GM23248 (cell line): ENCODE measurements at places on chromosomes 2 and 18.
A peak's percentile ranks its signal among the peaks of the same experiment; 100 is the strongest.

- peak; percentile 21 for DNase-seq
Measured at GRCh38 chr2:171319164-171319810, 114.5 kb downstream of the METTL8 start.

DNA sequence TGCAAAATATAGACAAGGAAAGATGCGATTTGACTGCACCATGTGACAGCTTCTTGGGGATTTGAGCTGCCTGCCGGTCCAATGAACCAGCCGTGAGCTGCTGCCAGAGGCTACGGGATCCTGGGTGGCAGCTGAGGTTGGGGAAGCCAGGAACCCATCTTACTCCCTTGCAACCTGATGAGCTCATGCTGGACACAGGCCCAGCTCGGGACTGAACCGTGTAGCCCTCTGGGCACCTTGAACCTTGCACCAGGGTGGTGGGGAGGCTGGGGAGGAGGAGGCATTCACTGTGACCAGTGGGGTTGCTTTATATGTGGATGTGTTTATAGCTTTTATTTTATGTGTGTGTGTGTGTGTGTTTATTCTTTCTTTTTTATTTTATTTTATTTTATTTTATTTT, 9.1 kb downstream of the ALPI start:
- no peak for DNase-seq

GRCh38 chr2:67246791-67247190, 150.3 kb upstream of the ETAA1 start:
- no peak for DNase-seq

- no peak for DNase-seq
Measured at GRCh38 chr2:51638811-51639210, 606.9 kb upstream of the NRXN1 start.

GRCh38 chr2:135411646-135412045, 119.4 kb downstream of the ZRANB3 start:
- no peak for DNase-seq

- DNase-seq, result peak; percentile 7
Measured at GRCh38 chr2:46143429-46144132, 153.6 kb upstream of the EPAS1 start.

DNA sequence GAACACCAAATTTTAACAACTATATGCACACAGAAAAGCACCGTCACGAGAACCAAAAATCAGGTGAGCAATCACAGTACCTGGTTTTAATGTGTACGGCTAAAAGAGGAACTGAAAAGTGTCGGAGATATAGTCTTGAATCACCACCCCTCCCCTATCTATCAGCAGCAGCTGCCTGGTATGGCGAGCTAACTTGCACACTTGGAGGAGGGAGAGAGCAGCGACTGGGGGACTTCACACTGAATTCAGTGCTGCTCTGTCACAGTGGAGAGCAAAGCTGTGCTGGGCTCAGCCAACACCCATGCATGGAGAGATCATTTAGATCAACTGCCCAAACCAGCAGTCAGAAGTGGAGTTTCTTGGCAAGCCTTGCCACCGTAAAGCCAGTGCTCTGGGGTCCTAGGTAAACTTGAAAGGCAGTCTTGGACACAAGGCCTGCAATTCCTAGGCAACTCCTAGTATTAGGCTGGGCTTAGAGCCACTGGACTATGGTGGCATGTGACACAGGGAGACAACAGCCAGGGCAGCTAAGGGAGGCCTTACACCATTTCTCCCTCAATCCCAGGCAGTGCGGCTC, 89.2 kb upstream of the CD226 start:
- no peak for DNase-seq

GRCh38 chr18:56086176-56086575, 498.2 kb upstream of the TCF4 start:
- DNase-seq, result peak; percentile 21

DNA sequence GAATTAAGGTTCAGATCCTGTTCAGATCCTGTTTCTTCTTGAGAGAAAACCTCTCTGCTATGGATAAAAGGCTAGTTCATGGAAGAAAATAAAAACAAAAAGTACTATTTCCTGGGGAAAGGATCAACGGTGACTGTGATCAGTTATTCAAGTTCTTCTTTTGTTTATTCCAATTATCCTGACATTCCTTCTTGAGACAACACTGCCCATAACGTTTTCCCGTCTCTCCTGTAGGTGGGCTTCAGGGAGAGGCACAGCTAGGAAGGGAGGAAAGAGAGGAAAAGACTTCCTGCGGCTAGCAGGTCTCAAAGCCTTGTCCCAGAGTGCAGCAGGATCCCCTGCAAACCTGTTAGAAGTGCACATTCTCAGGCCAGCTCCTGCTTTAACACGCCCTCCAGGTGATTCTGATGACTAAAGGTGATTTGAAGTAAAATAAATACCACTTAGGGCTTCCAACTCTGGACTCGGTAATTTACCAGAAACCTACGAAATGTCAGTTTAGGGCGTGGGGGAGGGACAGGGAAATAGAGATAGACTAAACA, 4.5 kb upstream of the FHL2 start:
- DNase-seq, result no peak

DNA sequence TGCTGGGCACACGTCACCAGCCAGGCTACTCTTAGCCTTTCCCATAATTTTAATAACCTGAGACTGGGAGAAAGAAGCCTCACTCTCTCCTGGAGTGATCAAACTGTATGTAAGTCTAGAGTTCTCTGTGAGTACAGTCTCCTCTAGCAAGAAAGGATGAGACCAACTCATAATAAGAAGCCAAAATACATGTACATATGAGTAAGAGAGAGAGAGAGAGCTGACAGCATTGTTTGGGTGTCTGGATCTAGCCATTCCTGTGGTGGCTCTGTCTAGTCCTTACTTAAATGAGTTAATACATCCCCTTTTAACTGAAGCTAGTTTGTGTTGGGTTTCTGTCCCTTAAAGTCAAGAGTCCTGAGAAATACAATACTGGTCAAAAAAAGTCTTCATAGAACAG, 26.0 kb upstream of the ANXA4 start:
- peak; percentile 73 for DNase-seq

DNA sequence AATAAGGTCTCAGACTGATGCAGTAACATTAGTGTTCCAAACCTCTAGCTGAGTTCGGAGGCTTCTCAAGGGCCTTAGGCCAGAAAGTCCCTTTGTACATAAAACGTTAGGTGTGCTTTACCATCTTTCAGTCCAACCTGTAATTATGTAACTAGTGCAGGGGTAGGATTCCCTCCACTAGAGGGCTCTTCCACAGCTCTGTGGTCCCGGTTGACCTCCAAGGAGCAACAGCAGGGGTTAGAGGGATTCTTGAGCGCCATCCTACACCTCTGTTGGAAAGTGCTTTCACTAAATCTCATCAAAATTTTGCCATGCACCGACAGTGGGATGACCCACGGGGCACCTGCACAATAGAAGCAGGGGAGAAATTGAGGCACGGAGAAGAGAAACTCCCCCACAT, 155.8 kb upstream of the LRP1B start:
- peak; percentile 1 for DNase-seq

- peak; percentile 87 for DNase-seq
Measured at GRCh38 chr2:205685314-205686055, 3.2 kb downstream of the NRP2 start.

- no peak for DNase-seq
Measured at GRCh38 chr2:112713926-112714325, 6.9 kb upstream of the NT5DC4 start.

DNA sequence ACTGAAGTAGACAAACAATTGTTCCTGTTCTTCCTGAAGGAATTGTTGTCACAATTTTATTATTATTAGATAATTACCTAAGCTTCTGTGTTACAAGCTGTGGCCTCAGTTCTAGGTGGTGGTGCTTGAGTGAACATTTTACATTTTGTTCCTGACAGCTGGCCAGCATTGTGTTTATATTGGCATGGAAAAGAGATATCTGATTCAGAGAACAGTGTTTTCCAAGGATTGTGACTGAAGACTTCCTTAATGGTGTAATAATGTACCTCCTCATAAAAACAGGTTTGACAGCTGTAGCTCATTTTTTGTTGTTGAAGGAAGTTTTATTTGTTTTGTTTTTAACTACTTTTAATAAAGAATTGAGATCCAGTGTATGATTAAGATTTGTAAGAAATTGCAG, 95.2 kb downstream of the EPB41L5 start:
- DNase-seq, result peak; percentile 67

- no peak for DNase-seq
Measured at GRCh38 chr18:71189581-71189980, 900.7 kb downstream of the SOCS6 start.

- DNase-seq, result peak; percentile 80
Measured at GRCh38 chr2:41853427-41854191, 194.2 kb upstream of the PKDCC start.

DNA sequence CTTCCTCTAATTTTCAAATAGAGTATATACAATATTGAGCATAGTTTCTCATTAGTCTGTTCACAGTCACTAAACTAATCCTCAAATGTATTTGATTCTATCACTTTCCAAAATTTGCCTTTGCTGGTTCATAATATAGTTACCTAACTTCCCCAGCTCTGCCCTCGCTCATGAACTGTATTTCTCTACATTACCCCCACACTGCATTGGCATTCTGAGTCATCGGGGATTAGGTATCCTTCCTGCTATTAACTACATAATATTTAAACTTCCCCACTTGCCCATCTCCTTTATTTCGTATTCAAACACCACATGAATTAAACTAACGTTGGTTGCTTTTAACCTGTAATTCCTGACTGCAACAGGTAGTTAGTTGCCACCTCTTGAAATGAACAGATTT, 14.8 kb upstream of the CLASP1 start:
- no peak for DNase-seq

- DNase-seq, result no peak
Measured at GRCh38 chr2:73877071-73877802, 15.6 kb upstream of the ACTG2 start.

DNA sequence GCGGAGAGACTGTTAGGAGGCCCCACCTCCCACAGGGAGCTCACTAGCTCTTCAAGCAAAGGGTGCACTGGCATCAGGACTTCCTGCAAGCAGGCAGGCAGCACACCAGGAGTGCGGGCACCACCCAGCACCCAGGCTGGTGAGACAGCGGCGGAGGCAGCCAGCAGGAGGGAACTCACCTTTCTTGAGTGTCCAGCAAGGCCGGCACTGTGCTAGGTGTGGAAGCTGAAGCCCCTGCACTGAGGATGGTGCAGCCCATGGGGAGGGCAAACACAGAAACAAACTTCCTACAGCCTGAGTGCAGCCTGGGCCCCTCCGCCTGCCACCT, 100.7 kb upstream of the ID2 start:
- no peak for DNase-seq

GRCh38 chr2:29215073-29215472, 99.9 kb downstream of the CLIP4 start:
- DNase-seq, result no peak

DNA sequence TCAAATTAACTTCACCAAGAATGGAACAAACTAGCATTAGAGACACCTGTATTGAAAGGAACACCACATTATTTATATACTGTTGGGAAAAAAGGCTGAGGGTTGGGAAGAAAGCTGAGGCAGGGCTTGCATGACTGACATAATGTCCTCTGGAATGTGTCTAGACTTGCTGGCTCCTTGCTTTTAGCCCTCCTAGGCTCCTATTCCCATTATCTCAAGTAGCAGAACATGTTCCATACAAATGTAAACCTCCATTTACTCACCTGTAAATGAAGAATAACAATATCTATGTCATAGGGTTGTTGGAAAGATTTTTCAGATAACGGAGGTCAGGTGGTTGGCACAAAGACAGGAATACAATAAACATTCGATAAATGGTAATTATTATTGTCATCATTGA, 976 bp upstream of the ACADL start:
- no peak for DNase-seq

DNA sequence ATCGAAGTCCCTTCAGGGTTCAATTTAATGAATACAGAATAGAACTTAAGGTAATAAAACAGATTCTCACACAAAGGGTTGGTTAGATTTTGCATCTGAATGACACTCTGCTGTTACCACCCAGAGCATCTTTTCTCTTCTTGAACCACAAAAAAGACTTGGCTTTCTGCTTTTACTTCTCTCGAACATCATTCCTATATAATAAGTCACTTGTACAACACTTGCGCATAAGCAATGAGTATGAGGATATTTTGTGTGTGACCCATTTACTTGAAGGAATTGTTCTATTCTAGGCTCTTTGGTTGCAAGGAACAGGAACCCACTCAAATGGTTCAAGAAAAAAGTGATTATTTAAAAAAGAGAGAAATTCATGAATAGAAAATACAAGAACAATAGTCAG, 126.2 kb downstream of the NUP35 start:
- DNase-seq, result peak; percentile 21

GRCh38 chr2:39584283-39584965, 81.3 kb upstream of the TMEM178A start:
- peak; percentile 86 for DNase-seq

DNA sequence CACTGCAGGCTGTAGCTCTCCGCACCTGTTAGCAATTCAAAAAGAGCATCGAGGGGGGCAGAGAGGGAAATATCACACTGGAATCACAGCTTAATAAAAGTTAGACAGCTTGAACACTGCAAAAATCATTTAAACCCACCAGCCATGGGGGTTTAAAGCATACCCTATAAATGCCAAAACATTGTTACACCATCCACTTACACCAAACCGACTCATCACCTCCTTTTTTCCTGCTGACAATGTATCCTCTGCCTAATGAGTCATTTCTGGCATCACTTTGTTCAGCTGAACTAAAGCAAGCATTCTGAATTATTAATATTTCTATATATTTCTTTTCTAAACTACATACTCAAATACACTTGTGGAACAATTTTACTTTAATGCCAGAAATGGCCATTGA, 21.6 kb downstream of the MC4R start:
- peak; percentile 56 for DNase-seq

GRCh38 chr2:100053087-100053885, 89.1 kb downstream of the AFF3 start:
- DNase-seq, result no peak

GRCh38 chr2:49379406-49379805, 225.1 kb upstream of the FSHR start:
- DNase-seq, result no peak

GRCh38 chr2:133641497-133641896, 73.2 kb upstream of the NCKAP5 start:
- DNase-seq, result peak; percentile 32

DNA sequence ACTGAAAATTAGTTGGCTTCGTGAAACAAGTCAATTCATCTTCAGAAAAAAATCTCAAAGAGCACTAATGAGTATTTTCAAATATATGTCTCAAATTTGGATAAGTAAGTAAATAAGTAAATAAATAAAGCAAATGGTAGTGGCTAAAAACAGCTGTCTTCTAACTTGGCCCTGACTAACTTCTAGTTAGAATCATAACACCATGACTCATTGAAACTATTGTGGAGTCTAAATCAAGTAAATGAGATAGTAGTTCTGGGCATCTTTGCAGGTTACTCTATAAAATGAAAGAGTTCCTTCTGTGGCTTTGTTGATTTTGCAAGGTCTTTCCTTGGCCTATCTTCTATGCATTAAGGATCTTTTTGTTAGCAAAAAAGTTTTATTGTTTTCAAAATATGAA, 110.7 kb downstream of the SLC8A1 start:
- DNase-seq, result peak; percentile 77
